ENCODE measurements at places on chromosomes 1 and 21. TPM values are rescaled to one million over a fixed set of nuclear protein-coding genes. Genes with fewer than 3 reads are reported as not detected.

The SLC22A15 gene
- 0.22 TPM for total RNA-seq

The CELA2A gene
- total RNA-seq, result not detected

The MYCL gene
- 0.50 TPM for total RNA-seq

- no peak for DNase-seq
- H3K4me3 ChIP-seq, result no peak overlapping the region
- H3K27me3 ChIP-seq, result no peaks in the 10 kb centered on the region
- H3K36me3 ChIP-seq, result no peaks in the 10 kb centered on the region
- H3K27ac ChIP-seq, result no peak overlapping the region
Observed at GRCh38 chr1:172401892-172402291, 18.6 kb upstream of the C1orf105 start.

DNA sequence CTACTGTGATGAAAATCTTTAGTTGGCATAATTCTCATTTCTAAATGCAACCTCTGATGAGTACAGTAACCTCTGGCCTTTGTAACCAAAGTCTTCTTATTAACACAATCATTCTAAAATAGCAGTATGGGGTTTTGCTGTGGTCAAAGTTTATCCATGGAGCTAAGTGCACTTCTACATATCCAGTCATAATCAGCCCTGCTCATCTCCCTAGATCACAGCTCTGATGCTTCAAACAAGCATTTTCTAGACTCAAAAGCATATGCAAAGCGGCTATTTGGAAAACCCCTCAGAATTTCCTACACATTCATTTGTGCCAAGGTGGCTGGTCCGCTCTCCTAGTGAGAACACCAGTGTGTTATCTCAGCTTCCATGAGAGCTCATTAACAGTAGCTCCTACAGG is 418.6 kb downstream of the MRPL39 start:
- no peak for DNase-seq
- no peaks in the 10 kb centered on the region for H3K27me3 ChIP-seq
- H3K27ac ChIP-seq, result no peak overlapping the region
- H3K36me3 ChIP-seq, result no peaks in the 10 kb centered on the region
- H3K4me3 ChIP-seq, result no peak overlapping the region

GRCh38 chr1:248804771-248805681 is 20.7 kb downstream of the SH3BP5L start:
- no peak for DNase-seq
- no peak overlapping the region for H3K4me3 ChIP-seq
- H3K36me3 ChIP-seq, result no peaks in the 10 kb centered on the region
- H3K4me1 ChIP-seq, result peaks cover 7% of the 10 kb centered on the region
- no peaks in the 10 kb centered on the region for H3K27me3 ChIP-seq

Measured in CD4-positive, alpha-beta T cell (primary cell).